ENCODE measurements at places on chromosomes 5 and 9.
A peak's percentile ranks its signal among the peaks of the same experiment; 100 is the strongest.

DNA sequence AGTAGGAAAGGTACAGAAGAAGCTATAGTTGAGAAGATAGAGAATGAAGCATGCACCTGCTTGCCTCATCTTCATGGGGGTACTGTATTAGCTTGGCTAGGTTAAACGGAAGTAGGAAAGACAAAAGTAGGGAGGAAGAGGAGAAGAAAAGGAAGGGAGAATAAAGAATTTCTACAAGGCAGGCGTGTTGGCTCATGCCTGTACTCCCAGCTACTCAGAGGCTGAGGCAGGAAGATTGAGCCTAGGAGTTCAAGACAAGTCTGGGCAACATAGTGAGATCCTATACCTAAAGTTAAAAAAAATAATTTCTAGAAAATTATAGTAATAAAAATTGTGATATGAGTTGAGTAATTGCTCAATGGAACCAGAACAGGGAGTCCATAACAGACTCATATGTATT is 61.9 kb downstream of the APTX start:
- ATAC-seq, result no peak

DNA sequence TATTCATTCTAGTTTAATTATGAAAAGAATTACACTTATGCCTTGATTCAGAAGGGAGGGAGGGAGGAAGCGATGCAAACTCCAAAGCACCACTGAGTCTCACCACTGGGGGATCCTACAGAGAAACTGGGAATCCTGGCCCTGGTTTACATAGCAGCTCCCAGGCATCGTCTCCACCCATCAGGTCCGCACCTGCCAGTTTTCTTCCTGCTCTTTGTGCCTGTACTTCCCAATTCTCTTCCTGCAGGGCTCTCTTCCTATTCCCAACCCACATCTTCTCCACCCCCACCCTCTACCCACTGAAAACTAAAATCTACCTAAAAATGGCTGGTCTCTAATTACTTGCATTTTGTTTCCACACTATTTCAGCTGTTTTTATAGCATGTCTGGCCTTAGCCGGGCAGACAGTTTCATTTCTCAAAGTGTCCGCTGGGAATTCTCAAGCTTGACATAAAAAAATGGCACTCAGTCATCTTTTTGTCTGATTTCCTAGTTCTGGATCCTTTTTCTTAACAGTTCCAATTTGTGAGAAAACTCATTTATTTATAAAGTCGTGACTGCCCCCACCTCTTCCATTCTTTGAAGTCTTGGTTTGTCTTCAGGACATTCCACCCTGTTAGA is 1.6 kb upstream of the TNIP1 start:
- ATAC-seq, result no peak

- ATAC-seq, result peak; percentile 27
These were observed 10.1 kb downstream of the ATG12 start for GRCh38 chr5:115831163-115831768.

DNA sequence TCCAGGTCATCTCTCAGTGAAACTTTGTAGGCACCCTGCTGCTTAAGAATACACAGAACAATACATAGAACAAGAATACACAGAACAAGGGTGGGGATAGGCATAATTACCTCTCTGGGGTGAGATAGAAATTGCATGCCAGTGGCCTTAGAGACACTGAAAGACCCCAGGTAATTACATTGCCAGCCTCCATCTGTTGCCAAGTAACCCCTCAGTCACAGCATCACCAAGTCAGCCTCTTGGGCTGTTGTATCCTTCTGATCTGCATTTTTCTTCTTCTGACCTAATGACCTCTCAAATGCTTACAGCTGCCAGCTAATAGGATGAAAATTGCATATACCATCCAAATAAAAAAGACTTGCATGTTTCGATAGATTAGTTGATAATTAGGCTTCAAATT is 167.7 kb downstream of the GRIA1 start:
- no peak for ATAC-seq

- no peak for ATAC-seq
These were observed 212.0 kb downstream of the RAB3C start for GRCh38 chr5:58794875-58795274.

DNA sequence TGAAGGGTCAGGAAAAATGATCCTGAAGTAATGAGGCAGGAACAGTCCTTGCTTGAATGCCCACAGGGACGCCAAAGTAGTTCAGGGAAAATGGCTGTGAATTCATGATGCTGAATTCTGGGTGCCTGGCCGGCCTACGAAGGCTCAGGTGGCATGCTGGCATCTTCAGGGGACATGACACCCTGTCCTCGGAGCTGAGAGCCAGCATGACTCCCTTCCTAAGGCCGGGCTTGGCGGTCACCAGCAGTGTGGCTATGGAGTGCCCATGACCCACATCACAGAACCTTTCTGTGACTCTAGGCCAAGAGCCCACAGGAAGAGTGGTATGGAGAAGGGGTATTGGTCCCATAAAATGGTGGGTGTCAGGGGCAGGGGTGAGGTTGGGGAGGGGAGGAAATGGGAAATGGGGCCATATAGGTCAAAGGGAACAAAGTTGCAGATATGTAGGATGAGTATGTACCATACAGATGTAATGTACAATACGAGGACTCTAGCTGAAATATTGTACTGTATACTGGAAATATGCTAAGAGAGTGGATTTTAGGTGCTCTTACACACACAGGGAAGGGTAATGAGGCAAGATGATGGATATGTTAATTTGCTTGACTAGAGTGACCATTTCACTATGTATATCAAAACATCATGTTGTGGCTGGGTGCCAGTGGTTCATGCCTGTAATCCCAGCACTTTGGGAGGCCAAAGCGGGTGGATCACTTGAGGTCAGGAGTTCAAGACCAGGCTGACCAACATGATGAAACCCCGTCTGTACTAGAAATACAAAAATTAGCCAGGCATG is 202.8 kb upstream of the KLF9 start:
- no peak for ATAC-seq

- ATAC-seq, result no peak
These were observed 29.6 kb upstream of the LCP2 start for GRCh38 chr5:170327168-170327567.

DNA sequence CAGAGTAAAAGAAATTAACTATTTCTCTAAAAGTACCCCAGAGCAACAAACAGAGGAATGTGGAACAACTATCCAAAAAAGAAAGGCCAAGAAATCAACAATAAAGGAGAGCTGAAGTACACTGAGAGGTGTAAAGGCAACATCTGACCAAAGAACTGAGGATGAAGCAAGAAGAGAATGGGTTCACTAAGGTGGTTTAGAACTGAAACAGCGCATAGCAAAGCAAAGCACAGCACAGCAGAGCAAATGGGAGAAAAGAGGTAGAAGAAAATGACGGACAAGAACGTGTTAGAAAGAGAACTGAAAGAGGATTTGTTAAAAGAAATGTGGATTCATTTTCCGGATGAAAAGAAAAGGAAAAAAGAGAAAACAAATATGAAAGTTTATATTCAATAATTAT is 25.8 kb downstream of the RFX3 start:
- no peak for ATAC-seq

GRCh38 chr9:38106488-38106887 is 37.5 kb upstream of the SHB start:
- no peak for ATAC-seq

DNA sequence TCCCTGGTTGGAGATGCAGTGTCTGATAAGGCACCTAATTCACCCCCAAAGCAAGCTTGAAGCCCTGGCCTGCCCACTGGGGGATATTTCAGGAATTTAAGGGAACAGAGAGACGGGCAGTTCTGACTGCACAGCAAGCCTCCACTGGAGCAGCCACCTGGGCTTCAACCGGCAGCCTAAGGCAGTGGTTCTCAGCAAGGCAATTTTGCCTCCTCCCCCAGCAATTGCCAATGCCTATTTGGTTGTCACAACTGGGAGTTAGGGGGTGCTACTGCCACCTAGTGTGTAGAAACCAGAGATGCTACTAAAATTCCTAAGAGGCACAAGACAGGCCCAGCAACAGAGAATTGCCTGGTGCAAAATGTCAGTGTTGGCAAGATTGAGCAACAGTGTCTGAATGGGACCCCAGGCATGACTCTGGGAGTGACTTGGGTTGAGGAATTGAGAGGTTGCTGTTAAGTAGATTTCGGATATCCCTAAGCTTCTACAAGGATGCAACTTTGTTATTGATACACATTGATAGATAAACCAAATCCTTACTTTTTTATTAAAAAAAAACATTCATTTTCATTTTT is 58.7 kb upstream of the CTSL start:
- ATAC-seq, result no peak

DNA sequence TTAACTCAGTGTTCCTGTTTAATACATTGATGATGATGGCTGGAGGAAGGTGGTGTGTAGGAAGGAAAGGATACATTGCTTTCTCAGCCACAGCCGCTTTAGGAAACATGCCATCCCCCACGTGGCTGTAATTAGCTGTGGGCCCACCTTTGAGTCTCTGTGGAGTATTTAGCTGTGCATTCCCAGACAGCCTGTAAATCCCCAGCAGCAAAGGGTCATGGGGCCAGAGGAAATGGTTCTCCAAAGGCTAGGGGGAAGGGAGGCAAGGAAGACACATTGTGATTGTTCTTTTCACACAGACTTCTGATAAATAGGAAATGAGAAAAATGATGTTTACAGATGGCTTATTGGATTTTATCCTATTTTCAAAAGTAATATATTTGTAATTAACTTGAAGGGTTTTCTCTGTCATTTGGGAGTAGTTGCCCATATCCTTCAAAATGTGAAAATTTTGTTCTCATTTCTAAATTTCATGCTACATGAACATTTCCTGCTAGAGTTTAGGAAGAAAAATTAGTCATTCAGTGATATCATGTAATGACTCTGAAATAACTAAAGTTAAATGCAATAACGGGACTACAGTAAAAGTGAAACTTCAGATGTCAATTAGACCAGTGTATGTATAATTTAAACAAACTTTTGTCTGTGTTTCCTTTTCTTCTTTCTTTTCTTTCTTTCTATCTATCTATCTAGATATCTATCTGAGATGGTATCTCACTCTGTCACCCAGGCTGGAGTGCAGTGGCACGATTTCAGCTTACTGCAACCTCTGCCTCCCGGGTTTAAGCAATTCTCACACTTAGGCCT is 24.3 kb upstream of the F2R start:
- peak; percentile 72 for ATAC-seq

DNA sequence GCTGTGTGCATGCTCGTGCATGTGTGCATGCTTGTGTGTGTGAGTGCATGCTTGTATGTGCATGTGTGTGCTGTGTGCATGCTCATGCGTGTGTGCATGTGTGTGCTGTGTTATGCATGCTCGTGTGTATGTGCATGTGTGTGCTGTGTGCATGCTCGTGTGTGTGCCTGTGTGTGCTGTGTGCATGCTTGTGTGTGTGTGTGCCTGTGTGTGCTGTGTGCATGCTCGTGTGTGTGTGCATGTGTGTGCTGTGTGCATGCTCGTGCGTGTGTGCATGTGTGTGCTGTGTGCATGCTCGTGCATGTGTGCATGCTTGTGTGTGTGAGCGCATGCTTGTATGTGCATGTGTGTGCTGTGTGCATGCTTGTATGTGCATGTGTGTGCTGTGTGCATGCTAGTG is 30.3 kb upstream of the SH3PXD2B start:
- no peak for ATAC-seq

- ATAC-seq, result no peak
These were observed 6.4 kb upstream of the ACOT12 start for GRCh38 chr5:81400375-81400774.
